ENCODE measurements at places on chromosomes 11 and 22. TPM values are rescaled to one million over a fixed set of nuclear protein-coding genes. Genes with fewer than 3 reads are reported as not detected.

Gene P4HA3
- total RNA-seq = 0.46 TPM

DNA sequence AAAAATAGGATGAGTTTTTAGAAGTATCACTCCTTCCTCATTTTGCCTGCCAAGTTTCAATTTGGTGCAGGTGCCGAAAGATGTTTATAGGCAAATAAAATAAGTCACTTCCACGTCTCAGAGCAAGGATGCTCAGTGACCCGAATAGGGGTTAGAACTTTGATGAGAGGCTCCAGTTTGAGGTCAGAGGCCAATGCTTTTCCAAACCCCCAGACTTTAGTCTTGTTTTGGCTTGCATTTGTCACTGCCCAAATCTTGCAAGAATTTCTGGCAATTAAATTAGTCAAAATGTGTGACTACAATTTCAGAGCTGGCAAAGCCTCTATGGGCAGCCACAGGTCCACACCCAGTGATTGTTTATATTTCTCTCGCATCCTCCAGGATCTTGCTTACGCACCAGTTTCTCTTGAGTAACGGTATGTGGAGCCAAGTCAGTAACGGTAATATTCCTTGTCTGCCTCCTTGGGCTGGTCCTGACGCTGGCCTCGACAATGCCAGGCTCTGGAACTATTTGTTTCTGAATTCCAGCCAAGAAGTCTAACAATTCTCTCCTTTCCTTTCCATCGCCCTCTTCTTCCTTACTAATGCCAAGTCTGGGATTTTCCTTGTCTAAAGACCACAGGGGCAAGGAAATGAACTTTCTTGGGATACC is 9.9 kb upstream of the NUP160 start:
- DNase-seq = no peak

Gene PATE4
- not detected for total RNA-seq

DNA sequence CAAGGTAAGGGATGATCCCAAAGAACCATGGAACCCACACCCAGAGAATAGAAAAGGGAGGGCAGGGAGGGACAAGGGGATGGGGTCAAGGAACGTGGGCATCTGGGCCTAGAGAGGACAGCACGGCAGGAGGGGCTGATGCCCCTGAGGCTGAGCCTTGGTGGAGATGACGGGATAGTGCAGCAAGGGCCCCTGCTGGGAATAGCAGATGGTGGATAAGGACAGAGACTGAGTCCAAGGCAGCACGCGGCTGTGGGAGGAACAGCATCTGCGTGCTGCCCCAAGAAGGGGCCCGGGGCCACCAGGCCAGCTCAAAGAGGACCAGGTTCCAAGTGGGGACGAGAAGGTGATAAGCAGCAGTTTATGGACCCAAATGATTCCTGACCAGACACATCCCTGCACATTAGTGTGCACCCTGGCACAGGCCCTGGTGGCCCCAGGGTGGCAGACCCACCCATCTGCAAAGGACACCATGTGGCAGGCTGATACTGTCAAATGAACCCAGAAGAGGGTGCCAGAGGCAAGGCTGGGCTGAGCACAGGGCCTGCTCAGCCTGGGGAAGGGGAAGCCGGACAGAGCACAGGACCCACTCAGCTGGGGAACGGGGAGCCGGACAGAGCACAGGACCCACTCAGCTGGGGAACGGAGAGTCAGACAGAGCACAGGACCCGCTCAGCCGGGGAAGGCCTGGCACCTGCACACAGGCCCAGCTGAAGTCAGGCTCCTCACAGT is 12.8 kb upstream of the TESMIN start:
- DNase-seq = no peak

DNA sequence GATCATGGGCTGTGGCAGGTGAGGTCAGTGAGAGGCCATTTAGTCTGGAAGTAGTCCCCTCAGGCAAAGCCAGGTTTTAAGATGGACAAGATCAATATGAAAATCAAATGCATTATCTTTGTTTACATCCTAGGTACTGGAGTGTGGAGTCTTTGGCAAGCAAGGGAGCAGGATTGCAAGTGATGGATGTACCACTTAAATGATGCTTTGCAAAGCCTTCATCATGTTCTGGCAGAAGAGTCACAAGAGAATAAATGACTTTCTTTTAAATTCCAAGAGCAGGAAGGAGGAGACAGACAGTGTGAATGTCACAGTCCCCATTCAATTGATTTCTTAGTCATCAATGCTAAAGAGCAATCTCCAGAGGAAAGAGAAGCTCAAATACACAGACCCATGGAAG is 908.3 kb downstream of the FAM181B start:
- no peak for DNase-seq

Gene NRXN2
- 6.9 TPM for total RNA-seq

DNA sequence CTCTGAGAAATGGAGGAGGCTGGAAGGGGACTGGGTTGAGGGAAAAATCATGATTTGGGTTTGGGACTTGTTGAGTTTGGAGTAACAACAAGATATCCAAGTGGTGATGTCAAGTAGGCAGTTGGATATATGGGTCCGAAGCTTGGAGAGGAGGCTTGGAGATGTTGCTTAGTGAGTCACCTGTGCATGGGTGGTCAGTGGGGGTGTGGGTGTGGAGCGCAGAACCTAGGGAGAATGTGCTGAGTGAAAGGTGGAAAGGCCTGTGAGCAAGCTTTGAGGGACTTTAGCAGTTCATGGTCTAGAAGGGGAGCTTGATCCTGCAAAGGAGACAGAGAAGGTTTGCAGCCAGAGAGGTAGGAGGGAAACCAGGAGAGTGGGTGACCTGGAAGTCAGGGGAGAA is 38.2 kb downstream of the PRDM11 start:
- DNase-seq = no peak

- no peak for DNase-seq
These were observed 824 bp downstream of the THAP7 start for GRCh38 chr22:21000987-21001600.

- DNase-seq = peak; percentile 83
These were observed 7.3 kb downstream of the STARD10 start for GRCh38 chr11:72786305-72787215.

DNA sequence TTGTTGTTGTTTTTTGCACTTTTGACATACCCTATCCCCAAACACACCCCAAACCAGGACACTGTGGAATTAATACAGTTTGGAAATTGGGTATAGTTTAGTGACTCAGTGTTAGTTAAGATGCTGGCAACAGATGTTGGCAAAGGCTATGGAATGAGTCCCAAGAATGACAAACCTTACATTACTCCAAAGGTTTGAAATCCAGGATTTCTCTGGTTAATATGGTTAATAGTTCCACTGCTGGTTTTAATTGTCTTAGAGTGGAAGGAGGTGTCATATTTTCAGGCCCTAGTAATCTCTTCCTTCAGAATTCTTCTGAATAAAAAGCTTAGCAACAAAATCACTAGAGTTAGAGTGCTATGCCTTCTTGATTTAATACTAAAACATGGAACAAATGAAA is 775 bp downstream of the LPXN start:
- DNase-seq = no peak
